ENCODE measurements at places on chromosomes 11 and 22.

GRCh38 chr11:103939694-103940093 is 96.7 kb upstream of the DDI1 start:
- DNase-seq = no peak

DNA sequence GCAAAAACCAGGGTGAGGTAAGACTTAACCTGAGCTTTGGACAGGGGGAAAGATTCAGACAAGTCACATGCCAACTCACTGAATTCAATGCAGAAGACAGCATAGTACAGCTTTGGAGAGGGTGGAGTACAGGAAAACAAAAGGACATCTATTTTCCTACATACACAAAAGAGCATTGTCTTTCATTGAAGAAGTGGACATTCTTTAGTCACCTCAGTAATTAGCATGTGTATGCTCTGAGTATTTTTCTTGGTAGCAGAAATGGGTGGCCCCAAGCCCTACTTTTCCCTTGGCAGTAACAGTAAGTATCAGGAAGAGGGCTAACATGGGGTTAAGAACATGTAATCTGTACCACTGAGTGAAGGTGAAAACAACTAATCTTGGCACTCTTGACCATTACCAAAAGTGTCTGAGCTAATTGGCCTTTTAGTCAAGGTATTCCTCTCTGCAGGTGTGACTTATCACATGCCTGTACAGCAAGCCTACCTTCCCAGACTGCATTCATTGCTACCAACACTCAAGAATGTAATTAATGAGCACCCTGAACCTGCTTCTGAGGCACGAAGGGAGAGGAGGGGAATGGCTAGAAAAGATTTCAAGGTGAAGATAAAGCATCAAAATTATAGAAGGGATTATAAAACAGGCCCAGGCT is 33.9 kb downstream of the SYTL2 start:
- no peak for DNase-seq

GRCh38 chr11:13009921-13010748 is 1.0 kb downstream of the RASSF10 start:
- DNase-seq = no peak

- DNase-seq = no peak
Observed at GRCh38 chr11:78224906-78225420, 36.2 kb downstream of the USP35 start.

- DNase-seq = no peak
Observed at GRCh38 chr11:126366064-126366822, 10.8 kb downstream of the ST3GAL4 start.

DNA sequence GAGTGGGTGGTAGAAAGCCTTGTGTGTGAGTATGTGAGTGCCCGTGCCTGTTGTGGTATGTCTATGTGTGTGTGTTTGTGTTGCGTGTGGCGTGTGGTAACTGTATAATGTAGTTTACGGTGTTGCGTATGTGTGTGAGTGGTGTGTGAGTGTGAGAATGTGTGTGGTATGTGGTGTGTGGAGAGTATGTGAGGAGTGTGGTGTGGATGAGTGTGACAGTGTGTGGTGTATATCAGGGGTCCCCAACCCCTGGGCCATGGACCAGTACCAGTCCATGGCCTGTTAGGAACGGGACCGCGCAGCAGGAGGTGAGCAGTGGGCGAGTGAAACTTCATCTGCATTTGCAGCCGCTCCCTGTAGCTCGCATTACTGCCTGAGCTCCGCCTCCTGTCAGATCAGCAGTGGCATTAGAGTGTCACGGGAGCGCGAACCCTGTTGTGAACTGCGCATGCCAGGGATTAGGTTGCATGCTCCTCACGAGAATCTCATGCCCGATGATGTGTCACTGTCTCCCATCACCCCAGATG is 5.7 kb downstream of the UPK3A start:
- DNase-seq = no peak
